Mesendoderm (in vitro differentiated cells): ENCODE measurements at places on chromosomes 1 and 21.

GRCh38 chr1:29575277-29575676 lies 339.0 kb downstream of the PTPRU start:
- no peaks in the 10 kb centered on the region for H3K36me3 ChIP-seq
- no peak overlapping the region for H3K4me3 ChIP-seq
- H3K4me1 ChIP-seq: no peaks in the 10 kb centered on the region
- DNase-seq: no peak

DNA sequence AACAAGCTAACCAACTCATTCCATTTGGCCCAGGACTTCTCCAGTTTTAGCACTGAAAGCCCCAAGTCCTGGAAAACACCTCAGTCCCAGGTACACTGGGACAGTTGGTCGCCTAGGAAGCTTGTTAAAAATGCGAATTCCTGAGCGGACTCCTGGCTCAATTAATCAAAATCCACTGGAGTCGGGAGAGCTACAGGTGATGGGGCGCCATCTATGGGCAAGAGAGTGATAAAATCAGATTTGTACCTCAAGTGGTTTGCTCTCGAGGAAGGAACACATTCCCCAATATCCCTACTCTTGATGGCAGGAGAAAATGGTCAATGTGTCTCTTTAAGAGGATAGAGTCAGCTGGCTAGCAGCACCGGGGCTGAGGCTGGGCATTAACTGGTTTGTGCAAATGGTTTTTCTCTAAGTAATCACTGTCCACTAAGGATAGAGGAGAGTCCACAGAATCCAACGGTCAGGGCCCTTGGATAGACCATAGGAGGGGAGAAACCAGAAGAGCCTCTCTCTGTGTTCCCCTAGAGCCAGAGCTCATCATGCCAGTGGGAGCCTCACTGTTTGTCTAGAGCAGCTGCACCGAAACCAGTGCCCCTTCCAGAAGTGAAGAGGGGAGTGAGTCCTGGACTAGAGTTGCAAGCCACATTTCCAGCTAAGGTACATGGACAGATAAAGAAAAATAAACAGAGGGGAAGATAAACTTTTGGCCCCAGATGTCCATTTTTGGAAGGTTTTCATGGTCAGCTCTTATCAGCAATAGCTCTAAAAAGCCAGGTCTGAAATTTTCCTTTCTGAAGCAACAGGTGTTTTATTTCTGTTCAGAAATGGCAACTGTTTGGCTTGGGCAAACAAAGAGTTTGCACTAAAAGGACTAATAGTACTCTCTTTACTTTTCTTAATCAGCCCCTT lies 148.5 kb downstream of the TENT5C start:
- H3K36me3 ChIP-seq: no peaks in the 10 kb centered on the region
- H3K4me1 ChIP-seq: peaks cover 2% of the 10 kb centered on the region
- H3K4me3 ChIP-seq: no peak overlapping the region
- H3K27ac ChIP-seq: no peak overlapping the region
- DNase-seq: peak; percentile 84
- no peaks in the 10 kb centered on the region for H3K27me3 ChIP-seq

GRCh38 chr1:9418851-9419250 lies 120.4 kb upstream of the SLC25A33 start:
- H3K4me3 ChIP-seq: no peak overlapping the region
- H3K36me3 ChIP-seq: no peaks in the 10 kb centered on the region
- DNase-seq: no peak
- no peak overlapping the region for H3K27ac ChIP-seq
- H3K27me3 ChIP-seq: no peaks in the 10 kb centered on the region

DNA sequence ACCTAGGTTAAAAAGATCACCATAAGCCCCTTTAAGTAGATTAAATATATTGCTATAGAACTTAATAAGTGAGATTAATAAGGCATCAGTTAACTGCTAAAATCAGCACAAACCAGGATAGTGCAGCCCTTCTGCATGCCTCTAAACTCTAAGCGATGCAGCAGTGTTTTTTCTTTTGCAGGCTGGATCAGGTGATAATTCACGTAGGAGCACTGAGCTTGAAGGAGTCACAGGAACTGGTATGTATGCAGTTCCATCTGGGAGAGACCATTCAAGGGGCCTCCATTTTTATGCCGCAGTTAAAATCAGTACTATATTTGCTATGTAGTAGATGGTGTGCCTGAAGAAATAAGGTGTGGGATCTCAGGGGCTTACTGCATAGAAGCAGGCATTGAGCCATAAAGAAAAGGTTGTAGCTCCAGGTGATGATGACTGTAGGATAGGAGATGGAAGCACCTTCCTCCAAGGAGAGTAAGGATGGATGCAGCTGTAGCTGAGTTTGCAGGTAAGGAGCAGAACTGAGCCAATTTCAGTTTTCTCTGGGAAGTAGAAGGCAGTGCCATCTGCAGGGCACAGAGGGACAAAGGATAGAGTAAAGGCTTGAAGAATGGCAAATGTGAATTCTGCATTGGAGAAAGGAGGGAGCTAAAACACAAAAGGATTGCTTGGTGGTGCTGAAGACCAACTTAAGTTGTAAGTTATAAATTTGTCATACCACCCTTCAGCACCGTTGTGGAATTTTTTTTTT lies 22.6 kb downstream of the NPL start:
- H3K4me1 ChIP-seq: peaks cover 5% of the 10 kb centered on the region
- no peaks in the 10 kb centered on the region for H3K36me3 ChIP-seq
- DNase-seq: no peak
- no peak overlapping the region for H3K4me3 ChIP-seq
- no peak overlapping the region for H3K27ac ChIP-seq

DNA sequence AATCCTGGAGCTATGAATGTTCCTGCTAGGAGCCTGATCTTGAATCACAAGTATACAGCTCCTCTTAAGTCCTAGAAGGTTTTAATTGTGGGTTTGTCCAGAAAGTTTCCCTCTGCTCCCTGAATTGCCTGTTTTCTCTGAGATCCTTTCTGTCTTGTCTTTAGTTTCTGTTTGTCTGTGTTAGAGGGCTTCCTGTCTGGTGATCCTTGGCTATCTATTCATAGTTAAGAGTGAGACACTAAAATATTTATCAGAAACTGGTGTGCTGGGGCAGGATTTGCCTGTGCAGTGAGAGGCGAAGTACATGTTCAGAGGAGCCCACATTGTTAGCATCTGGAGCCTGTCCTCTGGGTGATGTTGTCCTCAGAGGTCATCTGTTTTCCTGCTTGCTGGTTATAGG lies 45.4 kb downstream of the ETS2 start:
- H3K27ac ChIP-seq: no peak overlapping the region
- H3K4me3 ChIP-seq: no peak overlapping the region
- H3K36me3 ChIP-seq: no peaks in the 10 kb centered on the region
- H3K27me3 ChIP-seq: no peaks in the 10 kb centered on the region
- no peaks in the 10 kb centered on the region for H3K4me1 ChIP-seq

DNA sequence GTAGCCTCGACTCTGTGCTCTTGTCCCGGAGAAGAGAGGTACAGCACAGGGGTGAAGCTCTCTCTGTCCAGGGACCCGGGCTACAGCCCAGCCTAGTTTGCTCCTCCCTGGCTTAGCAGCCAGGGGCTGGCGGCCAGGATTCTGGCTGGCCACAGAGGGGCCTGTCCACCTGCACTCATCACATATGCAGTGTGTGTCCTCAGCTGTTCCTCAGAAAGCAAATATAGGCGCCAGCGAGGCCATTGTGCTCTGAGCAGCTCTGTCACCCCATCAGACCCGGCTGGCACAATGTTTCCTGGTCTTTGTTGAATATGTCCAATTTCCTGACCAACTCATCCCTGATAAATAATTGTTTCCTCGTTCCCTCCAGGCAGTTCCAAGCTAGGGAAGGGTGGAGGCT lies 28.5 kb downstream of the KCND3 start:
- no peaks in the 10 kb centered on the region for H3K36me3 ChIP-seq
- no peak overlapping the region for H3K4me3 ChIP-seq
- no peaks in the 10 kb centered on the region for H3K4me1 ChIP-seq
- H3K27ac ChIP-seq: no peak overlapping the region

- no peaks in the 10 kb centered on the region for H3K4me1 ChIP-seq
- no peaks in the 10 kb centered on the region for H3K27me3 ChIP-seq
- H3K4me3 ChIP-seq: no peak overlapping the region
- H3K27ac ChIP-seq: no peak overlapping the region
- no peaks in the 10 kb centered on the region for H3K36me3 ChIP-seq
Observed at GRCh38 chr21:38400195-38400919, 97.9 kb downstream of the ERG start.

DNA sequence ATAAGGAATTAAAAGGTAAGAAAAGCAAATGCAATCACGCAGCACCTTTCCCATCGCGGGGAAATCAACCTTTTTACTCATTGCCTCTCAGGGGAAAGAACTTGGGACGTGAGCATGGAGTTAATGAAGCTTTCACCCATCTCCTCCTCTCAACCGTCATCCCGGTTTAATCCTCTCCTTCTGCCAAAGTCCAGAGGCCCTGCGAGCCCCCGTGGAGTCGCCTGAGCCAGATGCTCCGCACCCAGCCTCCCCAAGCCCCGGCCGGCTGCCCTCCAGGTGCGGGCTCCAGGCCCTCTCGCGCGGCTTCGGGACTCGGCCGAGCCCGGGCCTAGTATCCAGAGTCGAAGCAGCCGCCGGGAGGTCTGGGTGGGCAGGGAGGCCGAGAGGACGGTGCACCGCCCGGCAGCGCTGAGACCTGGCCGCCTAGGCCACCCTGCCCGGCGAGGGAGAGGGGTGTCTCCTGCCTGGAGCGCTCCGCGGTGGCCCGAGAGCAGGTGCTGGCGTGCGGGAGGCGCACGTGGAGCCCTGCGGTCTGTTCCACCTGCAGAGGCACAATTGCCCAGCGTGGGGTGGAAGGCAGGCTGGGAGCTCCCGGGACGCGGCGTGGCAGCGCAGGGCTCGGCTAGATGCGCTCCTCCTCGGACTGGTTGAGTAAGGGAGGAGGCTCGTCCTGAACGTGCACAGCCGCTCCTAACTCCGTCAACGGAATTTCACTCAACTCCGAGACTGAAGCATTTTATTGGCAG lies 218.5 kb downstream of the SDCCAG8 start:
- peaks cover 2% of the 10 kb centered on the region for H3K4me1 ChIP-seq
- no peaks in the 10 kb centered on the region for H3K36me3 ChIP-seq
- no peak overlapping the region for H3K27ac ChIP-seq
- H3K27me3 ChIP-seq: no peaks in the 10 kb centered on the region

DNA sequence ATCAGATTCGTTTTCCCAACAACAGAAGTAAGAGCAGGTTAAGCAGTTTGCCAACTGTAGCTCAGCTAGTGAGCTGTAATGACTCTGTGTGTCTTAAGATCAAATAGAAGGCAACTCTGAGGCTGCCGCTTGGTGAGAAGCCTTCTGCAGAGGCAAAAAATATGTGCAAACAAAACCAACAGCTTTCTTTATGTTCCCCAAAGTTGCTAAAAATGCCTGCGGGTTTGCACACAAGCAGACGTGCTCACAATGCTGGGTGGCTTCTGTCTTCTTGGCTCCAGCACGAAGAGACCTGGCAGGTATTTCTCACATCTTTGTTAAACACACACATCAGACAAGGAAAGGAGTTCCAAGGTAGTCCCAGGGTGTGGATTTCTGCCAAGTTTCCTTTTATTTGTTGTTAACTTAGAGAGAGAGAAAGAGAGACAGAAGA lies 158.9 kb upstream of the JUN start:
- no peaks in the 10 kb centered on the region for H3K36me3 ChIP-seq
- no peak overlapping the region for H3K27ac ChIP-seq

GRCh38 chr21:29121759-29122158 lies 8.7 kb upstream of the MAP3K7CL start:
- H3K27ac ChIP-seq: no peak overlapping the region
- no peak overlapping the region for H3K4me3 ChIP-seq
- DNase-seq: no peak
- H3K4me1 ChIP-seq: no peaks in the 10 kb centered on the region
- no peaks in the 10 kb centered on the region for H3K27me3 ChIP-seq

- no peaks in the 10 kb centered on the region for H3K27me3 ChIP-seq
- H3K27ac ChIP-seq: no peak overlapping the region
- no peaks in the 10 kb centered on the region for H3K4me1 ChIP-seq
- no peak overlapping the region for H3K4me3 ChIP-seq
- DNase-seq: no peak
- no peaks in the 10 kb centered on the region for H3K36me3 ChIP-seq
Observed at GRCh38 chr1:12285496-12286143, 55.8 kb downstream of the VPS13D start.

GRCh38 chr21:31395268-31395667 lies 51.2 kb upstream of the TIAM1 start:
- H3K4me1 ChIP-seq: peaks cover 6% of the 10 kb centered on the region
- no peak overlapping the region for H3K4me3 ChIP-seq
- H3K27me3 ChIP-seq: no peaks in the 10 kb centered on the region
- no peak overlapping the region for H3K27ac ChIP-seq

- no peaks in the 10 kb centered on the region for H3K27me3 ChIP-seq
- H3K27ac ChIP-seq: no peak overlapping the region
- H3K4me1 ChIP-seq: no peaks in the 10 kb centered on the region
- no peaks in the 10 kb centered on the region for H3K36me3 ChIP-seq
Observed at GRCh38 chr1:87052400-87052799, 138.0 kb downstream of the HS2ST1 start.

GRCh38 chr1:246797597-246797996 lies 73.4 kb downstream of the SCCPDH start:
- no peak for DNase-seq
- H3K4me3 ChIP-seq: no peak overlapping the region
- peaks cover 14% of the 10 kb centered on the region for H3K4me1 ChIP-seq
- H3K27me3 ChIP-seq: no peaks in the 10 kb centered on the region

DNA sequence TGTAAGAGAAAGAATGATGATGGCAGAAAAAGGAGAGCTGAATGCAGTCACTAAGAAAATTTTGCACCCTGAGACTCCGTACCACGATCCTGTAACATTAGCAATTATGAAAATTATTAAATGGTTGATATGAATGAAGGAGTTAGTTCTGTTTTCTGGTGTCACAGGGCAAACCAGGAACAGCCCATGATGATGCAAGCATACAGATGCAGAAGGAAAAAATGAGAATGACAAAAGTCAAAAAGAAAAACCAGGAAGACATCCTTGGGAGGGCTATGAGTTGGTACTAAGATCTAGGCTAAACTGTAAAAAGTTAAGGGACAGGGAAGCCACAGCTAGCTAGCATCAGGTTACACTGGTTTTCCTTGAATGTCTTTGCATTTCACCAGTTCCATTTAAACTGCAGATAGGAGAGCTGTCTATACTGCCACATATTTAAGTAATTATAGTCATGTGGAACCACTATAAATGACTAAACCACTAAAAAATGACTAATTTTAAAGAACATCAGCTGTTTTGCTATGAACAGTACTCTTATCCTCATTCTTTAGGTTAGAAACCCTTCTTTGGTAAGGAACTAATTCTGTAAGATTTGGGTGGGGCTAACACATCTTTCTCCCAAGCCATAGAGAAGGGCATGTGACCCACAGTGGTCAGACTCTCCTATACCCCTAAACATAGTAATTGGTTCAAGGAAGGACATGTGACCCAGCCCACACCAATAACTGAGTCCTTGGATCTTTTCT lies 11.4 kb downstream of the DOCK7 start:
- H3K4me1 ChIP-seq: no peaks in the 10 kb centered on the region
- no peak overlapping the region for H3K4me3 ChIP-seq
- no peak for DNase-seq
- no peaks in the 10 kb centered on the region for H3K36me3 ChIP-seq
